ENCODE measurements at places on chromosomes 2 and 18.

DNA sequence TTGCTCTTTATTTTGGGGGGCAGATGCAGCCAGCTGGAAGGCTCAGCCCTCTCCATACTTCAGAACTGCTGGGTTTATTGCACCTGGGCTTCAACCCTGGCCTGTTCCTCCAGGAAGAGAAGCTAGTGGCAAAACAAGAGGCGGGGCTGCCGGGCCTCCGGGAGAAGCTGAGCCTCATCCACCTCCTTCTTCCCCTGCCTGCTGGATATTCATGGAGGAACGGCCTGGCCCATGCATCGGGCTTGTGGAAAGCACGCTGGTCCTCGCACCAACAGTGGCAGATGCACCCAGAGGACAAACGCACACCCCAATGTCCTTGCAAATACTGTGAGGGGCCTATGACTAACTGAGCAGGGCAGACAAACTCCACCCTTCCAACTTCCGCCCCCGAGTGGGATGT, 30.6 kb downstream of the FAM178B start:
- DNase-seq, result no peak

DNA sequence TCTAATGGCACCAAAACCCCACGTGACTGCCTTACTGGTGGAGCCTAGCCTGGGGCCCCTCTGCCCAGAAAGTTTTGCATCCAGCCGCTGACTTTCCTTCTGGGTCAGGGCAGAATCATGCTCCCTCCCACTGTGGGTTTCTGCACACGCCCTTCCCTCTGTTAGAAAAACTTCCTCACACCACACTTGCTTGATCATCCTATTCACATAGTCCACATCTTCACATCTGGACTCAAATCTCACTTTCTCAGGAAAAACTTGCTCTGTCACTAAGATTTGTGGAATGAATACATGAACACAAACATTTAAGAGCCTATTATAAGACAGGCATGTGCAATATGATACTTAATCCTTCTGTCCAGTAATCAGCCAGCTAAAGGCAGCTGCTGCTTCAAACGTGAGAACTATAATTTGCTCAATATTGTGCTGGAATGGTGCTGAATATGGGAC, 274.7 kb downstream of the RND3 start:
- no peak for DNase-seq

- no peak for DNase-seq
Measured at GRCh38 chr2:69238449-69239031, 148.5 kb downstream of the GFPT1 start.

GRCh38 chr2:37855283-37856041, 69.6 kb upstream of the RMDN2 start:
- no peak for DNase-seq

- no peak for DNase-seq
Measured at GRCh38 chr2:69997015-69997830, 35.8 kb upstream of the ASPRV1 start.
